Activated CD4-positive, alpha-beta T cell treated with anti-CD3 and anti-CD28 coated beads, Interleukin-2, amount 10 ng/mL, durations not matched to agents 7 days and 5 days (primary cell): ENCODE measurements at places on chromosomes 2 and 18.

DNA sequence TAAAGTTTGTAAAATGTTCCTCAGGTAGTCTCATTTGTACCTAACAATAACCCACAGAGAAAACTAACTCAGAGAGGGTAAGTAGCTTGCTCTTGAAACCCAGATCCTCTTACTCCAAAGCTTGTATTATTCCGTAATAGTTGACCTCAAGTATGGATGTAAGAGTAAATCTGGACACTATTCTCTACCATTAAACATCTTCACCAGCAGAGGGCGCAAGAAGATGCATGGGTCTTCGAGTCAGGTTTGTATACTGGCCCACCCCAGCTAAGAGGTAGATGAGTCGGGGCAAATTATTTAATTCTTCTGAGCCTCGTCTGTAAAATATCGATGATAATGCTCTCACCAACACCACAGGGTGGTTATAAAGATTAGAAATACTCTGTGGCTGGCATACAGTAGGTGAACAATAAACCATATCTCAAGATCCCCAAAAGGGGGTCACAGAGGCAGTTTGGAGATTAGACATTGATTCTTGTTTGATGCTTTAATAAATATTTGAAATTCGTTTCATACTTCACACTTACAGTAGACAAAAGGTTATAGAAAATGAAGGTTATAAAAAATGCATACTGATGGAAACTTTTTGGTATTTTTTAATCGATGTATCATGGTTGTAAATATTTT is 3.5 kb upstream of the CABLES1 start:
- peak; percentile 79 for DNase-seq

DNA sequence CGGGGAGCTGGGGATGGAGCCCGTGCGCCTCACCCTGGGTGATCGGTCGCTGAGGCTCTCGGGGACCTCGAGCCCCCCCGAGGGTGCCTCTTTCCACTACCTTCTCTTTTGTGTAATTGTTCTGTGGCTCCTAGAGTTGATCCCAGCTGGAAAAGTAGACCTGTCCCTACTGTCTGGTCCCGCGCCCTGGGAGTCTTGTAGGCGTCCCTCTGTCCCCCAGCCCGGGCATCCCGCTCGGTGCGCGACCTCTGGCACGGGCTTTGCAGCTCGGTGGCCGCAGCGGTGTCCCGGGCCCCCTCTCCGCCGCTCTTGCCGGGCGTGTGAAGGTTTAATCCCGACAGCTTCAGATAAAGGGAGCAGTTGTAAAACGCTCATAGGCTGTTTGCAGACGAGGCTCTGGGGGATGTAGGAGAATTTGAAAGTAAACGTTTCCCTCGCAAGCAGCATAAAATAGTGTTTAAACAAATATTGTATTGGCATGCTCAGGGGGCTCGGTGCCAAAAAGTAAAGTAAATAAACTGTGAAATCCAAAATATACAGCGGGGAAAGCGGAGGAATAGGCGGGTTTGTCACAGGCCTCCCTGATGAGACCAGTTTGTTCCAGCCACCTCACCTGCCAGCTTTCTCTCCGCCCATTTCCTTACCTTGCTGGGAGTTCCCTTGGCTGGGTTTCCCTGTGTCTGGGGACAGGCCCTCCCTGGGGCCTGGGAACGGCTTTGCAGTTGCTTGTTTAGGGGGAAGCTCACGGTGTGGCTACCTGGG is 1.9 kb downstream of the GLI2 start:
- DNase-seq: no peak

DNA sequence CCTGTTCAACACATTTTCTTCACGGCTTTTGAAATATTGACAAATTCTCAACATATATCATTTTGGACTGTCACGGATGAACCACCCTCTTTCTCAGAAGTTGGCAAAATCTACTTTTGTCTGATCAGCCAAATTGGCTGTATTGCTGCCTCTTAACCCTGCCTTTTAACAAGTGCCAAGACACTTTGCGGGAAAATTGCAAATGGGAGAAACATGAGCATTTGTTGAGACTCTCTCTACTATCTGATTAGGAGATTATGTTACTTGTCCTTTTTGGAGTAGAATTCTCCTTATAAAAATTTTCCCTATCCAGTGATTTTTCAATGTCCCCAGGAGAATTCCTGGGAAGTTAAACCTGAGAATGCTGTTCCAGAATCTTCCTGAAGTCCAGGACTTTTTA is 256.2 kb upstream of the ZSWIM2 start:
- DNase-seq: no peak

DNA sequence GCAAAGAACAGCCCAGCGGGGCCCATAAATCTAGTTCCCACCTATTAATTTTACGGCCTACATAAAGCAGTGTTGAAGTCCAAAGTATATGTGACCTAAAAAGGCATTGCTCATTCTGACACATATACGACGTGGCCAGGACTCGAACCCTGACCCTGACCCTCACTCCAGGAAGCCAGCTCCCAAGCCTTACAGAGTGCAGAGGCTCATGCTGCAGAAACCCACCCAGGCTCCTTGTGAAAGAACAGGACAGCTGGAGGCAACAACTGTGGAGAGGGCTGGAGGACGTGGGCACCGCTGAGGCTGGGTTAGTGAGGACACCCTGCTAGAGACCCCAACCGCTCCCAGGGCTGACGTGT is 221.6 kb downstream of the CYP26B1 start:
- no peak for DNase-seq

GRCh38 chr2:84526562-84526961 is 10.3 kb downstream of the DNAH6 start:
- no peak for DNase-seq

GRCh38 chr18:24086082-24086481 is 52.8 kb upstream of the CABYR start:
- DNase-seq: no peak

GRCh38 chr18:11908182-11909060 is at the start of gene MPPE1:
TSS of gene MPPE1 (minus strand) at chr18:11908317. CDS start at chr18:11897264, 11,053 bp downstream.
- peak; percentile 89 for DNase-seq

DNA sequence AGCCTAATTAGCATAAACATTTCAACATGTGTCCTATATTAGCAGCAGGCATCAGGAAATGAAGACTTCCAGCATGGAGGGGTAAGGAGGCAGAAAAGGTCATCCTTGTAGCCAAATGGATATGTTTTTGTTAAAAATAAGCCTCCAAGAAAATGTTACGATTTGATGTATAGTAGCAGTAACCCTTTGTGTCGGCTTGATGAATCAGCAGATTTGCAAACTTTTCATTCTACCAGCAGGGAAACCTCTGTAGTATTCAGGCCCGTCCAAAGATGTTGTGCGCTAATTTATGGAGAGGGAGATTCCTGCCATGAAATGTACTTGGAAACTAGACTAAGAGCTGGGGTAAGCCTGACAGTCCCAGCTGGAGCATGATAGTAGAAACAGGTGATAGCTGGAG is 780.8 kb upstream of the KLHL29 start:
- DNase-seq: no peak

- no peak for DNase-seq
Measured at GRCh38 chr2:42754776-42755140, 9.2 kb downstream of the OXER1 start.

DNA sequence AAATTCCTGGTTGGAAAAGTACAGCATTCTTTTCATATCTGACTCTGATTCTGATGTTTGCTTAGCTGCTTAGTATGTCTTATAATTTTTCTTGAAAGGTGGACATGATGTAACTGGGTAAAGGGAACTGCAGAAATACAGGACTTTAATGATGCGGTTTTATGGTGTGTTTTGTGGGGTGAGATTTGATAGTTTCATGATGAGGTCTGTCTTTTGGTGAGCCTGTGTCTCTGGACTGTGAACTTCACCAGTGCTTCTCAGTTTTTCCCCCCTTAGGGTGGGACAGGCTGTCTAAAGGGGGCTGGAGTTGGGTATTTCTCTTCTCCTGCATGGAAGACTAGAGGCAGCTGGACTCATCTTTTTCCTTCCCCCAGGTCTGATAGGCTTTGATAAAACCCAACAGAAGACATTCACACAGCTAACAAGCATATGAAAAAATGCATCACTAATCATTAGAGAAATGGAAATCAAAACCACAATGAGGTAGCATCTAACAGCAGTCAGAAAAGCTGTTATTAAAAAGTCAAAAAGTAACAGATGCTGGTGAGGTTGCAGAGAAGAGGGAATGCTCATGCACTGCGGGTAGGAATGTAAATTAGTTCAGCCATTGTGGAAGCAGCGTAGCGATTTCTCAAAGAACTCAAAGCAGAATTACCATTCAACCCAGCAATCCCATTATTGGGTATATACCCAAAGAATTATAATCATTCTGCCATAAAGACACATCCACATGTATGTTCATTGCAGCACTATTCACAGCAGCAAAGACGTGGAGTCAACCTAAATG is 77.6 kb downstream of the EPC2 start:
- no peak for DNase-seq
